Stomach (tissue), 19 donors: ENCODE measurements at places on chromosomes 5 and 9.
A peak's percentile ranks its signal among the peaks of the same experiment; 100 is the strongest.

DNA sequence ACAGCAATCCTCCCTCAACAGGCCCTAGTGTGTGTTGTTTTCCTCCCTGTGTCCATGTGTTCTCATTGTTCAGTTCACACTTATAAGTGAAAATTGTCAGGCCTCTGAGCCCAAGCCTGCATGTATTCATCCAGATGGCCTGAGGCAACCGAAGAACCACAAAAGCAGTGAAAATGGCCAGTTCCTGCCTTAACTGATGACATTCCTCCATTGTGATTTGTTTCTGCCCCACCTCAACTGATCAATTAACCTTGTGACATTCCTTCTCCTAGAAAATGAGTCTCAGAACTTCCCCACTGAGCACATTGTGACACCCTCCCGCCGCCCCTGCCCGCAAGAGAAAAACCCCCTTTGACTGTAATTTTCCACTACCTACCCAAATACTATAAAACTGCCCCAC lies 17.4 kb upstream of the TRPC7 start:
- no peak for DNase-seq

DNA sequence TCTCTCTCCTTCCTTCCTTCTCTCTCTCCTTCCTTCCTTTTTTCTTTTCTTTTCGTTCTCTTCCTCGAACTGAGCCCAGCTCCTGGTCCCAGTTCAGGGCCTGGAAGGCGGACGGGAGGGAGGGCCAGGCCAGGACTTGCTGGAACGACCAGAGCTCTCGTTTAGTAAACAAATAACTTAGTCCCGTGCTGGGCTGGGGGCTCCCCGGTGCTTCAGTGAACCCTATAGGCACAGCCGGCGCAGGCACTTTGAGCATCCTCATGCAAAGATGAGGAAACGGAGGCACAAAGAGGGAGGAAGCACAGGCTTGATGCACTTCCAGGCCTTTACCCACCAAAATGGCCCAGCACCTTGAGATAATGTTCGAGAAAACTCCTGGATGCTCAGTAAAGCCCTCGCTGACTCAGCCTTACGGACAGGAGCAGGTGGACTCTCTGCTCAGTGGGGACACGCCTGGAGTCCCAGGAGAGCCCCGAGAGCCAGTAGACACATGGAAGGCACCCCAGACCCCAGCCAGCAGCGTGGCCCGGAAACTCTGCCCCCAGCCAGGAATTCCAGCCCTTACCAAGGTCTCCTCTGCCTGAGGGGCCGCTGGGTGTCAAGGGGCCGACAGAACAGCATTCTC lies 18.8 kb downstream of the FAM163B start:
- DNase-seq = no peak

GRCh38 chr9:108664309-108665255 lies 191.2 kb downstream of the ACTL7B start:
- no peak for DNase-seq

DNA sequence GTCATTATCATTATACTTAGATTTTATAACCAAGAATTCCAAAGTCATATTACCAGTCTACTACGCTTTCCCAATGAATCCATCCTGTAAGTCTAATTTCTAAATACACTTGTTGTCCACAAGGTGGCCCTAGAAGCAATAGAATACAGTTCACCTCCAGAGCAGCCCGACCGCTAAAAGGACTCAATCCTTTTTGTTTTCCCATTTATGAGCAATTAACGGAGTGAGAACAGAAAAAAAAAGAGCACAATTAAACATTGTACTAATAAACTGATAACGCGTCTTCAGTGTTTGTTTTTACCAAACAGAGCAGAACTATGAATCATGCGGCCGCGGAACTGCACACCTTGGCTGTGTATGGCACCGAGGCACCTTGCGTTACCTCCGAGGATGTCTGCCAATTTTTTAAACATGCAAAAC lies 160.7 kb upstream of the DAPK1 start:
- DNase-seq = peak; percentile 60

DNA sequence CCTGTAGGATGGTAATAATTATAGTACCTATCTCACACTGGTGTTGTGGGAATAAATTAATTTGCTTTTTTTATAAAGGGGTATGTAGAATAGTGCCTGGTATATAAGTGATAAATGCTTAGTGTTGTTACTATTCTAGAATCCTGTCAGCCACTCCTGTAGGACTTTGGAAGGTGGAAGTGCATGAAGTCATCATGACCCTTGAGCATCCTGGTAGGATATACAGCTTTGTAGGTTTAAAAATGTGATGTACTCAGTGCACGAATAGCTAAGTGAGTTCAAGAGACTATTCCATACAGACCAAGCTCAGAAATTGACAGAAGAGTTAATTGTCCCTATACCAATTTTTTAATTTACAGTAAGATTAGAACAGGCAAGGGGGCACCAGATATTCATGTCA lies 258.8 kb upstream of the RFX3 start:
- DNase-seq = no peak

DNA sequence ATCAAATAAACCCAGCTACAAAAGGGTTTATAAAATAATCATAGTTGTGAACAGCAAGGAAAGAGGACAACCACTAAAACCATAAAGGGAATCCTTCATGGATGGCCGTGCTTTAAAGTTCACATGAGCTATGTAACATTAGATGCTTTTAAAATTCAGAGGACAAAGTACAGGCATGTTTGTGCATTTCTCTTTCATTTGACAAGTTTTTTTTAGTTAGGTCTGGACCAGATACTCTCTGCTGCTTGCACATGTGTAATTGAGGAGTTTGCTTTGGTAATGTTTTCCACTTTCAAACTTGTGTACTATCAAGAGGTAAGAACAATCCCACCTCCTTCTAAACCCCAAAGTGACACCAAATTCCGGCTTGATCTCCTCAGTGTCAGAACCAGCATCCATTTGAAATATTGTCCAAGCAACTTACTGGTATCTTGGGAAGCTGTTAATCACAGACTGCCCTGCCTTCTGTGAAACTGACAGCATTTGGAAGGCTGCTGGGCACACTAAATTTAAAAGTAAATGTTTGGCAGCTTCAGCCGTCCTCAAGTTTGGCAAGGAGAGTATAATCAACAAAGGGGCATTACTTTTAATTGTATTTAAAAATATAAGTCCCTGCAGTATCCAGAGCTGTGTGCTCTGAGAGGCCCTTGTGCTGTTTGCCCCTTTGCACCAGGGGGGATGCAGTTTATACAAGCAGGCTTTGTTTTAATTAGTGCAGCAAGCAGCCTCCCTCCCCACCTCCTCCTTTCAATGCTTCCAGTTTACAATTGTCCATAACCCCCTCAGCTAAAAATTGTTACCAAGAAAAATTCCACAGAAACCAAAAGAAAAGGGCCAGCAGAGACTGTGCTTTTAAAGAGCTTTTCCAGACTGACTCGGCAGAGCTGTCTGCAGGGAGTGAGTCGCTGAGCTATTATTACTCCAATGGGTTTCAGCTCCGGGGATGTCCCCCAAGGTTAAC lies 328.3 kb upstream of the MPDZ start:
- DNase-seq = peak; percentile 30

- DNase-seq = no peak
Observed at GRCh38 chr9:37338218-37338617, 84.3 kb upstream of the GRHPR start.

GRCh38 chr5:68193481-68194036 lies 22.0 kb upstream of the PIK3R1 start:
- DNase-seq = no peak

DNA sequence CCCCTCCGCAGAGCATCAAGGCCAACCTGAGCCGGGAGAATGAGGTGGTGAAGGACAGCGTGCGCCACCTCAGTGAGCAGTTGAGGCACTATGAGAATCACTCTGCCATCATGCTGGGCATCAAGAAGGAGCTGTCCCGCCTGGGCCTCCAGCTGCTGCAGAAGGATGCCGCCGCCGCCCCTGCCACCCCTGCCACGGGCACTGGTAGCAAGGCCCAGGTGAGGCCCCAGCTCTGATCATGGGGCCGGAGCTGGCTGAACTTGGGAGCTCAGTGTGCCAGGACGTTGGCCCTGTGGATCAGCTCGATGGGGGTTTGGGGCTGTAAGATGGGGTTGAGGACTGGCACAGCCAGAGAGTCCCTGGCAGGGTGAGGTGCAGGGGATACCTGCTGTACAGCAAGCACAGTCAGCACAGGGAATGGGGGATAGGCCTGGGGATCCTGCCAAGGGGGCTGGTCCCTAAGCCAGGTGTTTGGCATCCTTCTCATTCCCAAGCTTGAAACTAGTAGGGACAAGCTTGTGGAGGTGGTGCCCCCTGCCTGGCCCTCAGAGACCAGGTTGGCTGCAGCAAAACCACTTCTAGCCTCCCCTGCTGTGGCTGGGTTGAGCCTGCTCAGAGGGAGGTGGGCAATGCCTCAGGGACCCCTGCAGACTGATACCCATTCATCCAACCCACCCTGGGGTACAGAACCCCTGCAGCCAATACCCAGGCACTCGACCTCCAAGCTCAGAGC lies 22.5 kb downstream of the OLFML2A start:
- DNase-seq = no peak

- DNase-seq = peak; percentile 16
Observed at GRCh38 chr5:32098890-32099310, 75.2 kb downstream of the GOLPH3 start.

GRCh38 chr9:136937186-136938001 lies 7.1 kb downstream of the FBXW5 start:
- DNase-seq = no peak

- peak; percentile 54 for DNase-seq
Observed at GRCh38 chr5:151480384-151481293, 33.2 kb downstream of the SLC36A1 start.

DNA sequence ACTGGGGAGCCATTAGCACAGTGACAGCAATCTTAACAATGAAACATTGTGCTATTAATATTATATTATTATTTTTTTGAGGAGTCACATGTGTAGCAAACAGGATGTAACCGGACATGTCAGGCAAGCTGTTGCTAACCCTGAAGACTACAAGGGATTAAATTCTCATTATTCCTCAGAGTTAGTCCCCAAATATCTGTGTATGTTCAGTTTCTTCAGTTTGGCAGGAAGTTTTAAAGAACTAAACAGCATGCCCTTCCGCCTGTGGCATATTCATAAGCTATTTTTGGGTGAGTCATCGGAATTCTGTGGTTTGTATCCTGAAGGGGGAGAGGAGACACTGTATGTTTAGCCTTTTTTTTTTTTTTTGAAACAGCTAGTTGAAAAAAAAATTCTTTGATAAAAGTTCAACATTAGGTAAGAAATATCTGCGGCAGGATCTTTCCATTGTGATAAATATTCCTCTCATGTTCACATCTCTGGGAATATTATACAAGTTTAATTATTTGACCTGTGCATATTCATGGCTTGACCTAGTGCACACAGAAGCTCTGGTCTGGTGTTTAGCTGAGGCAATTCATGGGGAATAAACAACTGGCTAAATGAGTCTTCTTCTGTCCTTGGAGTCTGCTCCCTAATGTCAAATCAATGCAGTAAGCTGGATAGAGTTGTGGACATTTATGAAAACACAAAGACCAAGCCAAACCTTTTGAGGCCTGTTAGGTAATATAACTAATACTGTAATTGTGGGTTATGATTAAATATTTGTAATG lies 202.7 kb upstream of the CDKN2B start:
- DNase-seq = peak; percentile 24

GRCh38 chr5:159995907-159996306 lies 13.0 kb upstream of the TTC1 start:
- no peak for DNase-seq

GRCh38 chr5:96967400-96967799 lies 31.5 kb downstream of the LNPEP start:
- DNase-seq = no peak

- DNase-seq = no peak
Observed at GRCh38 chr5:88384886-88385285, 116.2 kb upstream of the TMEM161B start.

DNA sequence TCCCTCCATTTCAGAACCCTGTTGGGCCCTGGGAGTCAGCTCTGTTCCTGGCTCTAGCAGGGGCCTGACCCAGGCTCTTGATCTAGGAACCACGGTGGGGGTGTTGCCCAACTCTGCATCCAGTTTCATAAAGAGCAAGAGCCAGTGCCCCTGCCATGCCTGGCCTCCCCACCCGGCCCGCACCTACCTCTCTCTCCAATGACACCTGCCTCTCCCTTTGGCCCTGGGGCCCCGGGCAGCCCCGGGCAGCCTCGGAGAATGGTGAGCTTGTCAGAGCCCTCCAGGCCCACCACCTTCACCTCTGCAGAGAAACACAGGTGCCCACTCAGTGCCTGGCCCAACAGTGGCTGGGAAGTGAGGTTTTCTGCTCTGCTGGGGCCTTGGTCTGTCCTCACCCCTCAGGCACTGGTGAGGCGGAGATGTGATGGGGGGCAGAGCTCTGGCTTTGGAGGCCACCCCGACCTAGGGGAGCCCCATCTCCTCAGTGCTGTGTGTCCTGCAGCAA lies 1.5 kb downstream of the FCN1 start:
- DNase-seq = no peak

GRCh38 chr9:109113892-109114609 lies 5.7 kb downstream of the TMEM245 start:
- no peak for DNase-seq

- no peak for DNase-seq
Observed at GRCh38 chr5:116273448-116274242, 188.8 kb downstream of the COMMD10 start.

GRCh38 chr9:95715868-95716435 lies 159.5 kb upstream of the ERCC6L2 start:
- no peak for DNase-seq

DNA sequence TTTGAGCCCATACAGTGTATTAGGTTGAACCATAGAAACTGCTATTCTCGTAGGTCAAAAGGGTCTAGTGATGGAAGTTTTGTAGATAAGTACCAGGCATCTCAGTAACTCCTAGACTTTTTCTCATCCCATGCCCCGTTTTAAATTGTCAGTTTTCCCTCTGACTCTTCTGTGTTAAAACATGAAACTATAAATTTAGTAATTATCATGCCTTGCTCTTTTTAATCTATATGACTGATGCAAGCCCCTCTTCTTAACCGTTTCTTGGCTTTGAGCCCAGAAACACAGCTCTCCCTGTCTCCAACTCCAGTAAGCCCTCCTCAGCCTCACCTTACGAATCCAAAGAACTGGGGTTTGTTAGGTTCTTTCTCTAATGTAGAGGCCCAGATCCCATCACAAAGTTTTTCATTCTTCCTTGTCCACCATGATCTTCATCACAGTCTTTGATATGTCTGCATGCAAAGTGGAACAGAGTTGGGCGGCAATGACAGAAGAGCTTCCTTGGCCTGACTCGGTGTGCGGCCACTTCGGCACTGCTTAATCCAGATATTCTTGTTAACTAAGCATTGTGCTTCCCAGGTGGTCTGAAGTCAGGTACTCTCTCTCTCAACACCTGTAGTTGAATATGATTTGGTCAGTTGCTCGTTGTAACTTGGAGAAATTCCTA lies 21.1 kb downstream of the RGMB start:
- DNase-seq = no peak

GRCh38 chr9:110249603-110250002 lies 6.7 kb downstream of the TXN start:
- no peak for DNase-seq
